Spinal cord (tissue), 10 donors: ENCODE measurements at places on chromosomes 6 and 20. TPM values are rescaled to one million over a fixed set of nuclear protein-coding genes. Genes with fewer than 3 reads are reported as not detected.

PET117 gene
- 14.6 TPM for polyA plus RNA-seq

FAXC gene
- polyA plus RNA-seq, result 40.6 TPM

VIP gene
- 1.1 TPM for polyA plus RNA-seq

ESR1 gene
- polyA plus RNA-seq, result 0.95 TPM

ECT2L gene
- 0.67 TPM for polyA plus RNA-seq

HEY2 gene
- 28.3 TPM for polyA plus RNA-seq

PAX1 gene
- polyA plus RNA-seq, result 0.08 TPM

DEFB132 gene
- polyA plus RNA-seq, result not detected

DAAM2 gene
- 118 TPM for polyA plus RNA-seq

NPEPL1 gene
- 52.3 TPM for polyA plus RNA-seq

FAM83B gene
- 0.06 TPM for polyA plus RNA-seq

PEDS1 gene
- polyA plus RNA-seq, result 33.5 TPM

WFDC2 gene
- polyA plus RNA-seq, result 70.0 TPM

KCNK5 gene
- 4.8 TPM for polyA plus RNA-seq

IPCEF1 gene
- polyA plus RNA-seq, result 7.0 TPM

EYS gene
- 0.53 TPM for polyA plus RNA-seq

CDSN gene
- polyA plus RNA-seq, result 0.09 TPM

MCHR2 gene
- polyA plus RNA-seq, result 0.19 TPM

PBOV1 gene
- not detected for polyA plus RNA-seq

DLL1 gene
- polyA plus RNA-seq, result 42.8 TPM

COL9A1 gene
- 34.0 TPM for polyA plus RNA-seq

CD24 gene
- 402 TPM for polyA plus RNA-seq

COL19A1 gene
- 1.4 TPM for polyA plus RNA-seq

PNISR gene
- 203 TPM for polyA plus RNA-seq

ZFAND3 gene
- polyA plus RNA-seq, result 130 TPM

C20orf204 gene
- polyA plus RNA-seq, result 3.1 TPM

RHAG gene
- polyA plus RNA-seq, result 0.27 TPM

GGTLC1 gene
- not detected for polyA plus RNA-seq
